ENCODE measurements at places on chromosomes 3 and 15.

- no peak for DNase-seq
These were observed 319.2 kb upstream of the SEMA6D start for GRCh38 chr15:47398132-47398531.

- DNase-seq: no peak
These were observed 108.0 kb downstream of the MFSD1 start for GRCh38 chr3:158909870-158910269.

DNA sequence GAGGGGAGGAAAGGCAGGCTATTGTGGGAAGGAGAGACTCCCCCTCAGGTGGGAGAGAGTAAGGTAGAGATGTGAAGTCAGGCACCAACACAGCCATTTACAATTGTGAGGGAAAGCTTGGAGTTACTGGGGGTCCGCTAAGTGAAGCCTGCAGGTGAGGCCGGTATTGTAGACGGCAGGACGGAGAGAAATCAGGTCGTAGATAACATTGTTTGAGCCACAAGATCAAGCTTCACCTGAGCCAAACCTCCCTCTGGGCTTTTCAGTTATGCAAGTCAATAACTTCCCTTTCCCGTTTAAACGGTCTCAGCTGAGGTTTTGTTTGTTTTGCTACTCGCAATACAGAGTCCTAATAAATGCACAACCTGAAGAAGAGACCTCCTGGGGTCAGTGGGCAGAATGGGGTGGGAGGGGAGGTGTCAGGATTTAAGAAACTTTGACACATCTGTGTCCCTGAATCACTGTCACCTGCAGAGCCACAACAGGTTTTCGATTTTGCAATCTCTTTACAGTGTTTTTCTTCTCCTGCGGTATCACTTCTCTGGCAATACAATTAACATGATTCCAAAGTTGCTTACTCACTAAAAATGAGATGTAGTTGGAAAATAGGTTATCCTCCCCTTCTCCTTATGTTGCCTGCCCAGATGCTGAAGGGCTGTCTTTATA is 72.0 kb upstream of the GLCE start:
- no peak for DNase-seq

DNA sequence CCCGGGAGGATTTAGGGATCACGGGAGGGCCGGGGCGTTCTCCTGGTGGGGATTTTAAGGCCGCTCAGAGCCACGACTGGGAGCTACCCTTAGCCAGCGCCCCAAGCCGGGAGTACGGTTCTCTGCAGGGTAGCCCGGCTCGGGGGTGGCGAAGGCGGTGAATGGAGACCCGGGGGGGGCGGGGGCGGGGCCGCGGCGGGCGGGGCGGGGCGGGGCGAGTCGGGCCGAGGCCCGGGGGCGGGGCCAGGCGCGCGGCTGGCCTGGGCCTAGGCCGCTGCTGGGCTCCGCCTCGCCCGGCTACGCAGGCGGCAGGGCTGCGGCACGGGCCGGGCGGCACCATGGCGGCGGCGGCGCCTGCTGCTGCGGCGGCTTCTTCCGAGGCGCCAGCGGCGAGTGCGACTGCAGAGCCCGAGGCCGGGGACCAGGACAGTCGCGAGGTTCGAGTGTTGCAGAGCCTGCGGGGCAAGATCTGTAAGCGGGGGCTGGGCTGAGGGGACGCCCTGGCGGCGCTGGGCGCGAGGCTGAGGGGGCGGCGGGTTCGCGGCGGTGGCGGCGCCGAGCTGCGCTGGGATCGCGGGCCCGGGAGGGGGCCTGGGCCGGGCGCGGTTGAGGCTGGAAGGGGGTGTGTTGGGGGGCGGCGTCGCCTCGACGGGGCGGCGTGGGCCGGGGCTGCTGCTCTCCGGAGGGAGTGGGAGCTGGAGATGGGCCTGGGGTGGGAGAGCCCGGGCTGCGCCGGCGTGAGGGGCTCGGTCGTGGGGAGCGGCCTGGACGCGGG is at the start of gene RASA2:
RASA2 (plus strand) TSS at position 282 of the 775 bp plus-strand sequence; CDS start at position 339, 57 bp downstream.
- peak; percentile 77 for DNase-seq

GRCh38 chr15:69082021-69082502 is 67.6 kb downstream of the NOX5 start:
- no peak for DNase-seq

GRCh38 chr3:101878589-101878988 is 29.3 kb downstream of the NFKBIZ start:
- DNase-seq: no peak

DNA sequence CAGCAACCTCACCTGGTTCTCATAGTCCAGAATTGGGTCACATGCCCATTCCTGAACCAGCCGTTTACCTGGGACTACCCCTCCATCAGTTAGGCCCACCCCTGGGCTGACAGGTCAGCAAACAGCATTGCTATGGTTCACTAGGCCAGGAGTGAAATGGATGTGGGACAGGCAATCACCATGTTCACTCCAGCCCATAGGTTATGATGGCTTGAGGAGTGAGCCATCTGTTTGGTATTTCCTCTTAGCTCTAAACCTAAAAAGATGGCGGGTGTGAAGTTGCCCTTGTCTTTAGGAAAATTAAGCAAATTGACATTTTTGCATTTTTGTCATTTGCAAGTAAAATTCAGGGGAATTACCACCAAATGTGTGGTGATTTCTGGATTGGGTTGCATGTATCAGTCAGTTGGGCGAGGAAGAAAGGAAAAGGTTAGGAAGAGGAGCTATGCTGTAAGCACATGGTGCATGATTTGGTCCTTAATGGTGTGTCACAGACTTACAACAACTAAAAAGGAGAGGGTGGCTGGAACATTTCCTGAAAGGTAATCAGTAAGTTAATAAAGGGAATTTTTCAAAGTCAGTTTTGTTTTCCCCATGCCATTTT is 17.2 kb downstream of the NXPE3 start:
- no peak for DNase-seq

DNA sequence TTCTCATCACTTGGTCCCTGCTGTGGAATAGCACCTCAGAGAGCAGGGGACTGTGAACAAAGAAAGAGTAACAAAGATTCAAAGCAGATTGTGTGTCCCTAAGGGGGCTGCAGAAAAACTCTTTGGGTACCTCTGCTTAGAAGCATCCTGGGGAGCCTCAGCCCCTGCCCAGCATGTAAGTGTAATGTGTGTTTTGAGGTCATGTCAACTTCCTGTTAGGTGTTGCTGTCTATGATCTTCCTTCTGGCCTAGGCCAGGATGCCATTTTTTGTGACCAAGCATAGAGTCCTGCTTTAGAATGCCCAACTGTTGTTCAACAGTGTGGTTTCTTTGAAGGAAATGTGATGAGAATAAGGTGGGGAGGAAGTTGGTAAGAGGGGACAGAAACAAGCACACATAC is 77.1 kb upstream of the BCL6 start:
- DNase-seq: no peak

- no peak for DNase-seq
These were observed 30.7 kb upstream of the TUSC7 start for GRCh38 chr3:116678853-116679252.

DNA sequence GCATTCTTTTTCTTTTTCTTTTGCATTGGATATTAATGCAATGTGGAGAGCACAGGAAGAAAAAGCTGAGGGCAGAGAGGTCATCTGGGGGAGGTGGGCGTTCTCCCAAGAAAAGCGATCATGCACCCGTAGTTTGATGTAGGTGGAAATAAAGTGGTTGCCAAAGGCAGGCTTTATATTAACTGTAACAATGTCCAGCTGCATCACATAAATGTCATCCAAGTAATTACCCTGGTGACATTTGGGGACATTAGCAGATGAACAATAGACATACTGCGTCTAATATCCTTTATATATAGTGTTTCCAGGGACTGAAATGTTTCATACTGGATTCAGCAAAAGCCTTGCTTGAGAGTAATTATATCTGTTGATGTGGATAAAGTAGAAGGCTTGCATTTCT is 135.5 kb downstream of the CNTN6 start:
- no peak for DNase-seq

DNA sequence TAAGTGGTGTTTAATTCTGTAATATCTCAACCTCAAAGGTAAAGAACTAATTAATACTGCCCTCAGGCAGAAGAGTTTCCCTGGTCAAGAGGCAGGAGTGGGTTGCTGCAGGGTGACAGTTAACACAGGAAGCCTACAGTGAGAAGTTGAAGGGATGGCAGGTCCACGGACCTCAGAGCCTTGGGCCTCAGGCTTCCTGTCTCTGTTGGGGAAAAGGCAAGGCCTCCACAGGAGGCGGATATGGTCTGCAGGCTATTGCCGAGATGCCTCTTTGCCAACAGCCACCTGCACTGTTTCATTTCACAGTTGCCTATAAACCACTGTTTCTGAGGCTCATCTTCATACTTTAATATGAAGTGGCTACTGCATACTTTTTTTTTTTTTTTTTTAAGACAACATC is 33.3 kb upstream of the RPN1 start:
- DNase-seq: no peak
